ENCODE measurements at places on chromosomes 6 and 20. TPM values are rescaled to one million over a fixed set of nuclear protein-coding genes. Genes with fewer than 3 reads are reported as not detected.

DNA sequence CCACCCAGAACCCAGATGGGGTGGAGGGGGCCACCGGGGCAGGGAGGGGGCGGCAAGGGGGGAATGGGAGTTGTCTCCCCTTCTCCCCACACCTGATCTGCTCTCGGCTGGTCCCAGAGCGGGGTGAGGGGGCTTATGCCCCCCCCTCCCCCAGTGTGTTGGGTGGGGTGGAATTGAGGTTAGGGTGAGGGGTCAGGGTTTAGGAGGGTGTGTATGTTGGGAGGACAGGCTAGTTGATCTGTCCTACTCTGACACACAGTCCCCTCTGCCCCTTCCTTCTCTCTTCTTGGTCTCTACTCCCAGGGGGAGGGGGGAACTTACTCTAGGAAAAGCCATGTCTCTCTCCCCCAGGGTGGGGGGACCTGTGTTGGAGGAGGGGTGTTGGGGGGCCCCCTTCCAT, 1.9 kb upstream of the ZBTB9 start:
- DNase-seq = no peak

DNA sequence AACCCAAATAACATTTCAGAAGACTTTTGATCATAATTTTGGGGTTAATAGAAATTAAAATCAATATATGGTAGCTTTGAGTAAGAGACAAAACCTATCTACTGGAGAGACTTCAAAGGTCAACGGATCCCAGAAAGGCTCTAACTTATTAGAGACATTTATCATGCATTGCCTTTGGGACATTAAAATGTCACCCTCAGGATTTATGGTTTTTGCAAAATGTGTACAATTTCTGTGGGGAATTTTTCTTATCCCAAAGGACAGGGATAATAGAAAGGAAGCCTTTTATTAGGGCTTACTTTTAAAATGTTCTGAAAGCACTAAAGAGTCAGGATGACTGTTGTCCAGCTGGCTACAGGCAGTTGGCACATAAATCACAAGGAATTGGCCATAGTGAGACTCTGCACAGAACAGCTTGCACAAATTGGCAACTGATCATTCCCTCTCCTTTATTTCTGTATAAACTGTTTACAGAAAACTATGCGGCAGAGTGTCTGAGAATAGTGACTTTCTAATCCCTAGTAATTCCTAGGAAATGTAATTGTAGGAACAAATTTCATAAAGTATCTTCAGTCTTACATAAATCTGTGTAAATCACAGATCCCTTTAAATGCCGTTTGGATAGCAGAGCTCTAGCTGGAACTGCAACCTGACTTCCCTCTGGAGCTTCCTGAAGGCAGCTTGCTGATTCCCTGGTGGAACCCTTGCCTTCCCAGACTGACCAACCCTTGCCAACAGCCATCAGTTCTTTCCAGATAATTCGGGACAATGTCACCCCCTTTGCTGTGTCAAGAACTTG, 201.1 kb upstream of the PREP start:
- no peak for DNase-seq

- DNase-seq = peak; percentile 50
Observed at GRCh38 chr20:41182296-41183212, 45.2 kb downstream of the PLCG1 start.

DNA sequence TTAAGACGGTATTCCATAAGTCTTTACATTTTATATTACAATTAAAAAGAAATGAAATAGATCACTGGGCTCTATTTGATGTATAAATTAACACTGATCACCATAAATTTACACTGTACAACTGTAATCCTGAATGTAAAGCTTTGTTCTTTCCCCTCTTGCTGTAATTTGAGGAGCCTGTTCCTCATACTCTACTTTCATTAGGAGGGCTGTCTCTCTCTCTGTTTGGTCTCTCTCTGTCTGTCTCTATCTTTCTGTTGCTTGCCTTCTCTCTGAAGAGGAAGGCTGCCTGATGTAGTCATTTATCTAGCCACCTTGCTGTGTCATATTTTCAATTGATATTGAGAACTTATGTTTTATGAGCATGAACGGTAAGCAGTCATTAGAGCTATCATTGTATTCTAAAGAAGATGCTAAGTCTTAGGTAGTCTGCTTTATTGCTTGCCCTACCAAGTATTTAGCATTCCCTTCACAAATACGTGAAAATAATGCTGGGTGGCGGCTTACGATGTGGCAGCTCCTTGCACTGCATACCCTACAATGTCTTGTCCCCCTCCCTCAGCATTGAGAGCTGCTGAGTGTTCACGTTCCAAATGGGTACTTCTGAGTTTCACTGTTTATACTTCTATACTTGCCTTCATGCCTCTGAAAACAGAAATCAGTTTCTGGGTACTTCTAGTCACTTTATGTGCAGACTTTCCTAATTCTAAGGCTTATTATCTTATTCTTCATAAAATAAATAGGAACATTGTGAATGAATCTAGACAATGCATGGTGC, 205.5 kb downstream of the NKAIN2 start:
- DNase-seq = no peak

DNA sequence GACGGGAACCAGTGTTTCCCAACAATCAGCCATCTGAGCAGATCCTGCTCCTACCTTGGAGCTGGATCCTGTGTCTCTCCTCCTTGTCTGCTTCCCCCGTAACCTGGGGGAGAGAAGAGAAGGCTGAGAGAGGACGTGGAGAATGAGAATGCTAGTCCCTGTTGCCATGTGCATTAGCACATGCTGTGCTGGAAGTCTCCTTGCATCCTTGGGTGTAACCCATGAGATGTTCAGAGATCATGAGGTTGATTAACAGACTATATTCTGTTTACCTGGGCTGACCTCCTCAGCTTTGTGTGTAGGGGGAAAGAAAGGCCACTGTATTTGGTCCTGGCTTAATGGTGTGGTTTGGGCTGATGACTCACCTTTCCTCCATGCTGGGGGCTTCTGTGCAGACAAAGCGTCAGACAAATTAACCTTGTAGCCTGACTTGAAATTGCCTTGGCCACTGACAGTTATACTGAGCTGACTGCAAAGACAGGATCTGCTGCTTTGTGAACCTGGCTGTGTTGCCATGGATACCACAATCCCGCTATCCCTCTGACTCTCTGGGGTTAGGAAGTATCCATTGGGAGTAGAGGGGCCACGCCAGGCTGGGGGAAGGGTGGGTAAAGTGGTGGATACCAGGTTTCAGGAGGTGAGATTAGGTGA, 243.7 kb upstream of the CHD6 start:
- no peak for DNase-seq

- DNase-seq = no peak
Observed at GRCh38 chr6:130466052-130466747, 100.4 kb downstream of the TMEM200A start.

DNA sequence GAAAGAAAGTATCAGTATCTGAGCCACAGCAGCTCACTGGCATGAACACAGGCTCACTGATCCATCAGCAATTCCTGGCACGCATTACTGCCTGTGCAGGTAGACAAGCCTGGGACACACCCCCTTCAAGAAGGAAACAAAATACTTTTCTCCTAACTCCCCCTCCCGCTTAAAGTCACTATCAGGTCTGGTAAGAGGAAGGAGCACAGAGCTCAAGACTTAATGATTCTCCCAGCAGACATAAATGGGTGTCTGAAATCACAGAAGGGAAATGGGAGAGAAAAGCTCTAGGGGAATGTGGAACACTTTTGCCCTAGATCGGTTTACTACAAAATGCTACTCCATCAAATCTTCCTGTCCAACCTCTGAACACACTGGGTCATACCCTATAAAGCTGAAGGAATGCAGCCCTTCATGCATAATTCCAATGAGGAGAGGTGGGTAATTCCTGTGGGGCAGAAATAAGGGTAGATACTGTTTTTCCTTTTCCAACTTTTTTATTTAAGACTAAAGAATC, at the start of gene ADGRF1:
TSS of gene ADGRF1 (minus strand) at position 58 of the 517 bp plus-strand sequence. CDS start 13,271 bp downstream, outside the sequence.
- no peak for DNase-seq

DNA sequence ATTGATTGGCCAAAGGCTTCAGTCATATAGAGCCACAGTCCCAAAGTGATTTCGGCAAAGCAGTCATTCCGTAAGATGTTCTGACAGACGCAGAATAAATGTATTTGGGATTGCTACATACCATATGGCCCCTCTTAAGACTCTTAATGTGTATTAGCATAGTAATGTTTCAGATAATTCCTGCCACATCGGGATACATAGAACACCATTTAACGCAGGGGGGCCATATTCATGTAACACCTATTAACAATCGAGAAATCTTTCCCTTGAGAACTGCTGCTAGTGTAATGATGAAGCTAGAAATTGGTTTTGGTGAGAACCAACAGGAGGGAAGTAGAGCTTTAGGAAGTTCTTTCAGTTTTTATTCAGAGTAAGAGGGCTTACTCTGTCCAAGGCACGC, 390.9 kb upstream of the SASH1 start:
- DNase-seq = no peak

The HSD17B8 gene
- total RNA-seq = 31.4 TPM

The EYA2 gene
- total RNA-seq = 2.6 TPM

The TMEM244 gene
- not detected for total RNA-seq

The PNPLA1 gene
- not detected for total RNA-seq

The PABPC1L gene
- 2.3 TPM for total RNA-seq

The HEY2 gene
- total RNA-seq = 1.8 TPM

The NECAB3 gene
- 88.4 TPM for total RNA-seq

The PCK1 gene
- total RNA-seq = 4.7 TPM

The CYP39A1 gene
- 6.3 TPM for total RNA-seq

The SLC22A3 gene
- 0.35 TPM for total RNA-seq

Measured in right atrium auricular region (tissue), 2 donors.